ENCODE measurements at places on chromosomes 1 and 21. TPM values are rescaled to one million over a fixed set of nuclear protein-coding genes. Genes with fewer than 3 reads are reported as not detected.

The SAMD13 gene
- total RNA-seq = 0.29 TPM

The TMEM82 gene
- total RNA-seq = not detected

The ESPN gene
- not detected for total RNA-seq

The EFCAB7 gene
- total RNA-seq = 3.6 TPM

The C1orf226 gene
- total RNA-seq = 0.35 TPM
